ENCODE measurements at places on chromosomes 12 and 14. TPM values are rescaled to one million over a fixed set of nuclear protein-coding genes. Genes with fewer than 3 reads are reported as not detected.

Gene VSX2
- not detected for total RNA-seq

GRCh38 chr12:15880721-15881120 is 1.5 kb upstream of the STRAP start:
- H3K4me1 ChIP-seq: peaks cover 35% of the 10 kb centered on the region
- H3K4me3 ChIP-seq: no peak overlapping the region

DNA sequence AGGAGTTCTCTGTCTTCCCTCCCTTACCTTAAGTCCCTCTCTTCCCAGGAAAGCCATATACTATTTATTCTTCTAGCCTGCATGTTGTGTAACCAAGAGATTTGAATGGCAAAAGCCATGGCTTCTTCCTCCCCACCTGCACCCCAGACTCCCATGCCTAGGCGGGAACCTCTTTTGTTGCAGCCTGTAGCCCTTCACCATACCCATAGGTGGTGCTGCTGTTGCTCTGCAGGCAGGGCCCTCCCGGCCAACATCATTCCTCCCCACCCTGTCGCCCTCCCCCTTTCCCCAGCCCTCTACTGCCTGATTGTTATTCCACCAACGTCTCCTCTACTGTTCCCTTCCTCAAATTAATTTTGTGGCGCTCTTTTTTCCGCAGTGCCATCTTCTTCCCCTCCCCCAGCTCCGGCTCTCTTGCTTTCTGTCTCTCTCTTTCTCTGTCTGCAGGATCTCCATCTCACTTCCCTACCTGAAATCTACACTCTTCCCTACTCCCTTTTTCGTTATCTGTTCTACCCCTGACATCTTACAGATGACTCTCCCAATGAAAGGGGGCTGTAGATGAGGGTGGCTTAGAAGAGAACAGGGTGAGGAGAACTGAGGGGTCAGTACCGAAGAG is 13.8 kb downstream of the NGDN start:
- no peaks in the 10 kb centered on the region for H3K27me3 ChIP-seq
- no peak for DNase-seq
- peaks cover 16% of the 10 kb centered on the region for H3K36me3 ChIP-seq
- H3K4me1 ChIP-seq: no peaks in the 10 kb centered on the region
- no peak overlapping the region for H3K27ac ChIP-seq

DNA sequence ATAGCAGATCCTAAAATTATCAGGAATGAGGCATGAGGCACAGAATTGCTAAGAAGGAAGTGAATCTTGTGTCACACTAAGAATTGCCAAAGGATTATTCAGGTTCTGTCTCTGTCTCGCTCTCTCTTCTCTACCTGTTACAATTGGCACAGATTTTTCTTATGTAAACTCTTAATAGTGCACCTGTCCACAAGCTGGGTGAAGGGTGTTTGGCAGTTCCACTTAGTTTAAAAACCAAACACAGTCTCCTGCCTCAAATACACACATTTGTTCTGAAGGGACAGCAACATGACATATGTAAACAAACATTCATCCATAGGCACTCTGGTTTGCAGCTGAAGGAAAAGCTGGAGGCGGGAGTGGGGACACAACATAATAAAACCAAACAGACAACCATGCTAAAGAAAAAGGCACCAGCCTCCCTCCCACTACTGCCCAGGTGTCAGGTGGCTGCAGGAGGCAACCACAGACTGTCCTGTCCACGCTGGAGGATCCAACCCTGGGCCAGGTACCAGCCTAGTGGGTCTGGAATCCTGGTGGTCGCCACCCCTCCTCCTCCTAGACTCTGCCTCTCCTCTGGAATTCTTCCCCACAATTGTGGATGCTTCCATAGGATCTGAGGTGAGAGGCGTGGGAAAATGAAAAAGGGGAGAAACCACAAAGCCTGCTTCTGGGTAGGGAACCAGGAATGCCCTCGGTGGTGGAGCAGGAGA is 81.2 kb downstream of the TMEM260 start:
- no peaks in the 10 kb centered on the region for H3K4me1 ChIP-seq

GRCh38 chr14:92190768-92191167 is 69.0 kb downstream of the CPSF2 start:
- DNase-seq: no peak
- H3K4me1 ChIP-seq: no peaks in the 10 kb centered on the region
- H3K27me3 ChIP-seq: no peaks in the 10 kb centered on the region
- H3K27ac ChIP-seq: no peak overlapping the region
- no peak overlapping the region for H3K4me3 ChIP-seq

Gene APOLD1
- 4.3 TPM for total RNA-seq

DNA sequence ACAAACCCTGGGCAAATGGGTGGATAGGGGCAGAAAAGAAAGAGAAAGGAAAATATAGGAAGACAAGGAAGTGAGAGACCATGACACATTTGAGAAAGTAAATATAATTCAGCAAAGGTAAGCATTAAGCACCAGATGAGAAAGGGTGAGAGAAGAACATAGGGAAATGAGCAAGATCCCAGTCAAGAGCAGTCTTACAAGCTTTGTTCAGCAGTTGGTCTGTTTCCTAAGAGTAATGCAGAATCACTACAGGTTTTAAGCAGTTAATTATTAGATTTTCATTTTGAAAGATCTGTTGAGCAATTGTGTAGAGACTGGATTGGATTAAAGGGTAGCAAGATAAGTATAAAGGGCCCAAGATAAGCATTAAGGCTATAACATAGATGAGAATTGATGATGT is 146.3 kb downstream of the PLCZ1 start:
- no peaks in the 10 kb centered on the region for H3K36me3 ChIP-seq
- H3K4me3 ChIP-seq: no peak overlapping the region

Gene ADSS1
- total RNA-seq: 1.5 TPM

DNA sequence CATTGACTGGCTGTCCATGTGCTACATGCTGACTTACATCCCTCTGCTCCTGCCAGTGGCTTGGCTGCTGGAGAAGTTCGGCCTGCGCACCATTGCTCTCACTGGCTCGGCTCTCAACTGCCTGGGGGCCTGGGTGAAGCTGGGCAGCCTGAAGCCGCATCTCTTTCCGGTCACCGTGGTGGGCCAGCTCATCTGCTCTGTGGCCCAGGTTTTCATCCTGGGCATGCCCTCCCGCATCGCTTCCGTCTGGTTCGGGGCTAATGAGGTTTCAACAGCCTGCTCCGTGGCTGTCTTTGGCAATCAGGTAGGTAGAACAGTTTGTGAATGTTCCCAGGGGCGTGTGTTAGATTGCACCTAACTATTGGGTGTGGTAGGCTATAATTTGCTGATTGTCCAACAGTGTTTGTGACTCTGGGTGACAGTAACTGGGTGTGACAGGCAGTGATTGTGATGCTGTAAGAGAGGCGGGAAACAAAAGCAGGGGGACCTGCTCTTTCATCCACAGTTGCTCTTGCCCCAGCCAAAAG is 981 bp downstream of the FLVCR2 start:
- no peak for DNase-seq
- H3K36me3 ChIP-seq: no peaks in the 10 kb centered on the region
- H3K27ac ChIP-seq: no peak overlapping the region
- H3K27me3 ChIP-seq: no peaks in the 10 kb centered on the region

DNA sequence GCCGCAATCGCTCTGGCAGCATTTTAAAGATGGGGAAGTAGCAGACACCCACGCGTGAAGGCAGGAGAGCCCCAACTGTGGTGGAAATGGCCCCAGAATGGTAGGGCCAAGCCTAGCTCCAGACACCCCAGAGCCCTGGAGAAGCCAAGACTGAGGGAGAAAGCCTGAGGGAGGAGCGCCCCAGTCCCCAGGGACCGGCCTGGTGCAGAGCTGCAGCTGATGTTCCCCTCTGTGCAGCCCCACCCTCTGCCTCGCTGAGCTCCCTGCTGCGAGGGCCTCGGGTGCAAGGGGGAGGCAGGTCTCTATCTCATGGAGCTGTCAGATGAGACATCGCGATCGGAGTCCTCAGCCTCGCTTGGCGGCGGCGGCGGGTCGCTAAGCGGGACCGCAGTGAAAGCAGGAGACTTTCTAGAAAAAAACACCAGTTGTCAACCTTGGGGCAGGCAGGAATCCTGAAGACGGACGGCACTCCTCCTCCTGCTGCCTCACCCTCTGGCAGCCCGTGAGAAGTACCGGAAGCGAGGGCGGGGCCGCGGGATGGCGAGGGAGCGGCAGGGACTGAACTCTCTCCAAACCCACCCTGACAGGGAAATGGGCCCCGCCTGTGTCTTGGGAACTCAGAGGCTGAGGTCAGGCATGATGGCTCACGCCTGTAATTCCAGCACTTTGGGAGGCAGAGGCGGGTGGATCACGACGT is 6.0 kb downstream of the GAPDH start:
- no peaks in the 10 kb centered on the region for H3K27me3 ChIP-seq
- no peak overlapping the region for H3K4me3 ChIP-seq
- peak; percentile 41 for DNase-seq
- H3K4me1 ChIP-seq: peaks cover 70% of the 10 kb centered on the region
- peak overlapping the region; percentile 37 for H3K27ac ChIP-seq
- H3K36me3 ChIP-seq: peaks cover 25% of the 10 kb centered on the region

Gene UBE3B
- 55.8 TPM for total RNA-seq

GRCh38 chr12:117049295-117049694 is 49.9 kb downstream of the TESC start:
- H3K4me1 ChIP-seq: no peaks in the 10 kb centered on the region
- no peaks in the 10 kb centered on the region for H3K36me3 ChIP-seq
- no peak overlapping the region for H3K27ac ChIP-seq
- no peak overlapping the region for H3K4me3 ChIP-seq
- no peak for DNase-seq
- no peaks in the 10 kb centered on the region for H3K27me3 ChIP-seq

- DNase-seq: no peak
- no peaks in the 10 kb centered on the region for H3K36me3 ChIP-seq
- no peaks in the 10 kb centered on the region for H3K4me1 ChIP-seq
- no peak overlapping the region for H3K27ac ChIP-seq
- no peaks in the 10 kb centered on the region for H3K27me3 ChIP-seq
Measured at GRCh38 chr12:8894378-8894777, 19.9 kb upstream of the PHC1 start.

DNA sequence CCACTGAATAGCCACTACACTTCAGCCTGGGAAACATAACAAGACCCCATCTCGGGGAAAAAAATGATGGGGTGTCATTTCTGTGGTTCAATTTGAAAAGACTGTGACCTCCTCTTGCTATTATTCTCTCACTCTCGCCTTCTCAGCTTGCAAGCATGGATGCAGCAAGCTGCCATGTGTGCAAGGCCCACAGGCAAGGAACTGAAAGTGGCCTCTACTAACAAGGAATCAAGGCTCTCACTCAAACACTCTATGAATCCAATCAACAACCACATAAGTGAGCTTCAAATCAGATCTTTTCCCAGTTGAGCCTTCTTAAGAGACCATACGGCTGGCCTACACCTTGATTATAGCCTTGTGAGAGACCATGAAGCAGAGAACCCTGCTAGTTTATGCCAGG is 17.9 kb upstream of the DHRS7 start:
- no peak overlapping the region for H3K27ac ChIP-seq
- H3K4me3 ChIP-seq: no peak overlapping the region
- no peak for DNase-seq
- H3K27me3 ChIP-seq: no peaks in the 10 kb centered on the region
- H3K4me1 ChIP-seq: peaks cover 8% of the 10 kb centered on the region

DNA sequence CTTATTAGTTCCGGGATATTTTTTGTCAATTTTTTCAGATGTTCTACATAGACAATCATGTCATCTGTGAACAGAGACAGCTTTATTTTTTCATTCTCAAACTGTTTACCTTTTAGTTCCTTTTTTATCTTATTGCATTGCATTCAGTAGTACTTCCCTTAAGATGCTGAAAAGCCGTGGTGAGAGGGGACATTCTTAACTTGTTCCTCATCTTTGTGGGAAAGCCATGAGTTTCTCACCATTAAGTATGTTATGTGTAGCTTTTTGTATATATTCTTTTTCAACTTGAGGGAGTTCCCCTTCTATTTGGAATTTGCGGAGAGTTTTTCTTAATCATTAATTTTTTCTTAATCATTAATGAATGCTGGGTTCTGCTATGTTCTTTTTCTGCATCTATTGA is 1727.1 kb upstream of the SEL1L start:
- DNase-seq: no peak
- H3K36me3 ChIP-seq: no peaks in the 10 kb centered on the region
- no peak overlapping the region for H3K27ac ChIP-seq
- no peaks in the 10 kb centered on the region for H3K4me1 ChIP-seq
- H3K4me3 ChIP-seq: no peak overlapping the region

GRCh38 chr12:95201056-95201670 is 16.1 kb downstream of the FGD6 start:
- no peaks in the 10 kb centered on the region for H3K4me1 ChIP-seq
- DNase-seq: no peak
- no peaks in the 10 kb centered on the region for H3K27me3 ChIP-seq
- H3K36me3 ChIP-seq: no peaks in the 10 kb centered on the region
- H3K4me3 ChIP-seq: no peak overlapping the region
